ENCODE measurements at places on chromosomes 5 and 9.
A peak's percentile ranks its signal among the peaks of the same experiment; 100 is the strongest.

DNA sequence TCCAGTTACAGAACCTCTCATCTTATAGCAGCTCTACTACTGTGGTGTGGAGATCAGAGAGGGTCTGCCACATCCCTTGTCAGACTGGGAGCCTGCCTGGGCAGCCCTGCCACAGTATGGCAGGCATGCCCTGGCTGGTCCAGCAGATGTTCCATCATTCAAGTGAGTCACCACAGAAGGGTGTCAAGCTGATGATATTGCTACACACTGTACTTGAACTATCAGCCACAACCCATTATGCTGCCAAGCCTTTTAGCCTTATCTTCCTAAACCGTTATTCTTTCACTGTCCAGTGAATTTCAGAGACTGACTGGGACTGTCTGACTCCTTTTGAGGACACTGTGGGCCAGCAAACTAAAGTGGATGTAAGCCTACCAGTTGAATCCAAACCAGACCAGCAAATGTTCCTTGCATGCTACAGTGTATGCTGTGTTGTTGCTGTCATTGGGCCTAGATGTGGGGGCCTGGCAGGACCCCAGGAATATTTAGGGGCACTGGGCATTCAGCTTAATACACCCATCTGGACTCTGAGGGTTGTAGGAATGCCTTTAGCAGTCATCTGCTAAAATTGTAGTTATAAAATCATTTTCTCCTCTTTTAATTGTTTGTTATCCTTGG is 202.6 kb downstream of the NR3C1 start:
- no peak for DNase-seq

GRCh38 chr5:102453716-102454115 is 45.1 kb downstream of the SLCO6A1 start:
- DNase-seq = peak; percentile 0

DNA sequence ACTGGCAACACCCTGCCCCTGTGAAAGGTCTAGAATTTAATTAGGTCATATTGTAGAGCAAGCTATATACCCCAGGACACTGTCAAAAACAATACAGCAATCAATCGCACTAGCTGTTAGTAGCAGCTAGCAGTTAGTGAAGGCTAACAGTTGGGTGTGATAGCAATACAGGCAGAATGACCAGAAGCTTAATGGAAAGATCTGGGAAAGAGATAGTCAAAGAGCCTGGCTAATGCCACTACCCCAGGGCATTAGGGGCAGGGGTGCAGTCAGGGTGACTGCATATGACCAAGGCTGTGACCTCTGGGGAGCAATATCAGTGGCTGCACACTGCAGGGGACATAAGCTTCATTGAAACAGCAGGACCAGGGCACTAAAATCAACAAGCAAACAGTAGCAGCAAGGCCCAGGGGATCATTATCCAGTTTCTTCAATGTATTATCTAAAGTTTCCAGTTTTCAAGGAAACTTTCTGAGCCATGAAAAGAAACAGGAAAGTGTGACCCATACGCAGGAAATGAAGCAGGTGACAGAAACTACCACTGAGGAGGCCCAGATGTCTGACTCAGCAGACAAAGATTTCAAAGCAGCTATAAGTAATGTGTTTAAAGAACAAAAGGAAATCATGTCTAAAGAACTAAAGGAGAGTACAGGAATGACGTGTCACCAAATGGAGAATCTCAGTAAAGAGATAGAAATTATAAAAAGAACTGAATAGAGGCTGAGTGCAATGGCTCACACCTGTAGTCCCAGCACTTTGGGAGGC is 82.4 kb downstream of the ZNF354C start:
- peak; percentile 76 for DNase-seq

GRCh38 chr5:175842951-175843793 is 28.2 kb upstream of the CPLX2 start:
- no peak for DNase-seq

DNA sequence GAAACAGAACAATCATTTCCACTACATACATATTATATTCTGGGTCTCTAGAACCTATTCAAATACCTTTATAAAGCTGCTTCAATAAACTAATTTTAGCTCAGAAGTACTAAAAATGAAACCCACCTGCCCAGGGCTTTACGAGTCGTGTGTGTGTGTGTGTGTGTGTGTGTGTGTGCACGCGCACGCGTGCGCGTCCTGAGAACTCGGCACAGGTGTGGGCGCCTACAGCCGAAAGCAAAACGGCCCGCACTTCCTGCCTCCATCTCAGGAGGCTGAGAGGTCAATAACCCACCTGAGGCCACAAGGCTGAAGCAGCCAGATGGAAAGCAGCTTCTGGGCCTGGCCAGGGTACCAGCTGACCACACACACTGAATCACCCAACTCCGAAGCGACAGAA is 3.0 kb downstream of the CLPTM1L start:
- no peak for DNase-seq

- no peak for DNase-seq
These were observed 122.4 kb upstream of the GAS1 start for GRCh38 chr9:87069690-87070089.

DNA sequence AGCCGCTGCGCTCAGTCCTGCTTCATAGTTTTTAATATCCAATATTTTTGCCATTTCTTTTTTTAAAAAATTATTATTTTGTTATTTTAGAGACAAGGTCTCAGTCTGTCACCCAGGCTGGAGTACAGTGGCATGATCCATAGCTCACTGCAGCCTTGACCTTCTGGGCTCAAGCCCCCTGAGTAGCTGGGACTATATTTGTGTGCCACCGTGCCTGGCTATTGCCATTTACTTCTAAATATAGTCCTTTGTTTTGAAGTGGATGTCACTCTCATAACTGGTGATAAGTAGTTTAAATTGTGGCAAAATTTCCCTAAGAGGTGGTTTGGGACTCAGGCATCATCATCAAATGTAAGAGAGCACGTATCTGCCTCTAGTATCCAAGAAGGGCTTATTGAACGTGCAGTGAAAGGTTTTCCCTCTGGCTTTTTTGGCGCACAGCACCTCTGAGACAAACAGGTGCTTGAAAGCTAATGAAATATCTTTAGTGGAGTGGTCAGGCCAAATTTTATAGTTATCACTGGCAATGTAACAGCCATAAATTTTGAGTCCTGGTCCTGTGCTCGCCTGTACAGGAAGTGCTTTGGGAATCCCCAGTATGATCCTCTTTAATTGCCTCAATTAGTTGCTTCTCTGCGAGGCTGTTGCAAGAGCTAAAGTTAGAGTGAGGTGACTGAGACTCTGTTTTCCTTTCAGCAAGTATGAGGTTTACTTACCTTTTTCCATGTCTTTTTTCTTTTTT is 14.8 kb downstream of the STXBP1 start:
- DNase-seq = no peak

DNA sequence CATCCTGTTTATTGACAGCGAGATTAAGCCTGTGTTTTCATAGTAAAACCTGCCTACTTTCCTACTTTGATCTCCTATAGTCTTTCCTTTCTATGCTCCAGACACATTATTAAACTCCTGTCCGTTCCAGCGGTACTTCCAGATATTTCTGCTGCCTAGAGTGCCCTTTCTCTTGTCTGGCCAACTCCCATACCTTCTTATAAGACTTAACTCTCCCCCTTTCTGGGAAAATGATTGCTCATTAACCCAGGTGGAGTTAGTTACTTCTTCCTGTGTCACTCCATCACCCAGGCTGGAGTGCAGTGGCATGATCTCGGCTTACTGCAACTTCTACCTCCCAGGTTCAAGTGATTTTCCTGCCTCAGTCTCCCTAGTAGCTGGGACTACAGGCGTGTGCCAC is 33.1 kb downstream of the KDM4C start:
- DNase-seq = no peak

DNA sequence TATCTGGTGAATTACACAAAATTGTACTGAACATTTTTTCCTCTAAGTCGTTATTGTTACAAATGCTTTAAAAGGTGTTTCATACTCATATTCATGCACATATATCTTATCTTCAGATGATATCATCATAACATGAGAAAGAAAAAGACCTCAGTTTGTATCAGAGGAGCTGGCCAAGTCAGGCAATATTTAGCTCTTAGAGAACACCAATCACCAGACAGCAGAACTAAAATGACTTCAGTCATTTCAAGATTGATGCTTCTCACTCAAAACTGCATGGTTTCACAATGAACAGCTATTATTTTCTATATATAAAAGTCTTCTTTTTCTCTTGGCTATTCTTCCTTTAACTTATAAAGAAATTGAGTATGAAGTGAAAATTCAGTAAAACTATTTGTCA is 44.6 kb downstream of the TSSK1B start:
- DNase-seq = peak; percentile 37

All from activated CD4-positive, alpha-beta T cell treated with anti-CD3 and anti-CD28 coated beads, Interleukin-10, Interleukin-2, amounts not matched to agents 100 ng/mL and 50 ng/mL, durations not matched to agents 16 hours and 8 hours (primary cell).